ENCODE measurements at places on chromosomes 3 and 15.

- peak; percentile 39 for DNase-seq
These were observed 756 bp downstream of the CLPX start for GRCh38 chr15:65184305-65184867.

GRCh38 chr15:41661518-41662225 is 1.5 kb downstream of the MGA start:
- DNase-seq, result peak; percentile 77

DNA sequence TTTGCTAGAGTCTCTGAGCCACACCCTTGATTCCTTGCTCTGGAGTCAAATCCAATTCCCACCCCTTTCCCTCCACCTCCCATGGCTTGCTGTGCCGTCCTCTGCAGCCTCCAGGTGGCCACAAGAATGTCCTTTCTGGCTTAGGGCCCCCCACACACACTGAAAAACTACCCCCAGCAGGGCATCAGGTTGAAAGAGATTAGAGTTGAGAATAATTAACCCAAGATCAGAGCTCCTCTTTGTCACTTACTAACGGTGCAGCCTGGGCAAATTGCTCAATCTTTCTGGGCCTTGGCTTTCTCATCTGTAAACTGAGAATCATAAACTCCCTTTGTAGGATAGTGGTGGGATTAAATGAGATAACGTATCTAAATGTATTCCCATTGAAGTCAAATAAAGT is 78.5 kb downstream of the MRPL46 start:
- DNase-seq, result no peak

DNA sequence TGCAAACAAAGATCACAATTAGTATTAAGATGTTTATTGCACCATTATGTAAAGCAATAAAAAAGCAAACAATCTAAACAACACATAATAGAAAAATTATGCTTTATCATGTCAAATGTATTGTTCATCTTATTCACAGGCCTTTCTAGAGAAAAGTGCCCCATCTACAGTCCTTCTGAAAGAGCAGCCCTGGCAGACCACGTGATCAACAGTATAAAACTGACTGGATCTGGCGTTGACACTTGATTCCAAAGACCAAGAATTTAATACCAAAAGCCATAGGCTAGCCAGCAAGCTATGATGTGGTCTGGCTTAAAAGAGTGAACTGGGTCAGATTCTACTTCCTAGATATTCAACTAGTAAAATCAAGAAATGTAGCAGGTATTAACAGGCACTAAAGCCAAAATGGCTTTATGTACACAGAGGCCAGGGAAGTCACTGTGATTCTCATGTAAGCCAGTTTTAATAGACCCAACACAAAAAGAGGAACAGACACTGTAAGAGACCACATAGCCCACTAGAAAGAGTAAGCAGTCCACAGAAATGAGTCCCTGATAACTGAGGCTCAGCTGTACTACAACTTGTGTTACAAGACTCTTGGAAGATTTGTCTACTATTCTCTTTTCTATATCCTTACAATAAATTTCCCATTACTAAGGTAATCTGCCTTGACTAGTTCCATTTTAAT is 32.5 kb downstream of the DMXL2 start:
- no peak for DNase-seq

- DNase-seq, result no peak
These were observed 29.3 kb upstream of the SLCO3A1 start for GRCh38 chr15:91824256-91824655.

DNA sequence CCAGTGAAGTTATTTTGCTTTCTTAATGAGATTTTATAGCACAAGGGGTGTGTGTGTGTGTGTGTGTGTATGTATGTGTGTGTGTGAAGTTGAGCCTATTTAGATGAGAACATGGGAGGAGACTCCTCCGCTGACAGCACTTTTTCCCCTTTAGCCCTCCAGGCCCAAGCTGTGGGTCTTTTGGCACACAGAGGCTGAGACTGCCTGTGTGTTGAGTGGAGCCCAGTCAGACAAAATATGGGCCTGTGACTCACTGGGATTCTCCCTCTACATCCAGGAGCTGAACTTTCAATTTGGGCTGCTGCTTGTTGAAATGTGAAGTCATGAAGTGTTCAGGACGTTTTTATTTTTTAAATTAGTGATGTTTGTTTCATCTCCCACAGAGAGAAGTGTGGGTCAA is 108.0 kb downstream of the MFSD1 start:
- DNase-seq, result no peak

- DNase-seq, result no peak
These were observed 69.8 kb downstream of the TNFAIP8L3 start for GRCh38 chr15:51024735-51025453.

GRCh38 chr3:194268654-194269512 is 82.2 kb downstream of the CPN2 start:
- DNase-seq, result no peak

DNA sequence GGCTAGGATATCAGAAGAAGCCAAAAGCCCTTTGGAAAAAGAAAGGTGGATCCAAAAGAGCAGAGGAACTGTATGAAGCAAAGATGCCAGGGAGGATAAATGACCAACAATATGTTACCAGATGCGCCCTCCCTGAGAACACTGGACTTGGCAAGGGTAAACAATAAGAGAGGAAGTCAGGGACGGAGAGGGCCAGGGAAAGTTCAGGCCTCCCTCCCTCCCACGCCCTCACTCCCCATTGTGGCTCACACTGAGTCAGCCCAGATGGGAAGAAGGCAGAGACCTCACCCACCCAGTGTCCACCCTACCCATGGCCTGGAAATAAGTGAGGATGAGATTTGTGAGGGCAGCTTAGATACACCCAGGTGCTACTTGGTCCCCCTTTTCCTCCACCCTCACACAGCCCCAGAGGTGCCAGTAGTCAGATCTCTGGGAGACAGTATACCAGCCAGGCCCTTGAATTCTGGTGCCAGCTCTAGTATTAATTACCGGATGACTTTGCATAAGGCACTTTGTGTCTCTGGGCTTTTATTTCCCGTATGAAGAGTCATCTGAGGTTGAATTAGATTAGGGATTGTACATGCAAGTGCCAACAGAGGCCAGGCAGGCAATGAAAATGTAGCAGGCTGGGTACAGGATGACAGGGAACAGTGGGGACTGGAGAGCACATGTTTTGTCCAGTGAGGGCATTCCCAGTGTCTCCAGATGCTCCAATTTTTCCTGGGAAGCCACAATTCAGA is 35.1 kb upstream of the FRMD4B start:
- no peak for DNase-seq

- DNase-seq, result no peak
These were observed 40.8 kb downstream of the MGLL start for GRCh38 chr3:127781411-127782001.

GRCh38 chr3:158600787-158601186 is 29.8 kb downstream of the MLF1 start:
- DNase-seq, result no peak

DNA sequence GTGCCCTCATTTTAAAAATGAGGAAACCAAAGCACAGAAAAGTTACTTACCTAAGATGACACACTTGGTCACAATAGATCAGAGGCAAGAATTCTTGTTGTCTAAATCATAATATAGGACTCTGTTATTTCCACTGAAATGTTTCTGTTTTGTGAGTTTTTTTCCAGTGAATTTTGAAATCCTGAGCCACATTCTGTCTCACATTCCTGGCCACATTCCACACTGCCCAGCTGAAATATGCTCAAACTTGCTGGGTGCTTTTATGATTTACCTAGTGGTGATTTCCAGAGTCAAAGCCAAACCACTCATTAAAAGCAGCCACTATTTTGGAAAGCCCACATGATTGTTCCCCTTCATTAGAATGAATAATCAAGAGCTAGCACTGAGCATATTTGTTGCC is 82.3 kb upstream of the NPHP3 start:
- no peak for DNase-seq

DNA sequence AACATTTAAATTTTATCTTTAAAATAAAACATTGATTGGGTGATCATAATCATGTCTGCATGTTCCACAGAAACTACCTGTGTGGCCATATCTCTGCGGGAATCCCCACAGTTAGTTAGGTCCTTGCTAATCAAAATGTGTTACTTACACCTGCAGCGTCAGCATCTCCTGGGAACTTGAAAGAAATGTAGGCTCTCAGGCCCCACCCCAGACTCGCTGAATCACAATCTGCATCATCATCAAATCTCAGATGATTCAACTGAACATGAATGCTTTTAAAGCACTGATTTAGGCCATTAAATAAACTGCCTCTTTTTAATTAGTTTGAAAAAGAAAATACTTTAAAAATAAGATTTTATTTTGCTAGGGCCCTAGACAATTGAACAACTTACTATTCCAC is 577.8 kb downstream of the PYDC2 start:
- DNase-seq, result peak; percentile 46

GRCh38 chr3:146948186-146948585 is 343.0 kb upstream of the PLSCR5 start:
- no peak for DNase-seq

DNA sequence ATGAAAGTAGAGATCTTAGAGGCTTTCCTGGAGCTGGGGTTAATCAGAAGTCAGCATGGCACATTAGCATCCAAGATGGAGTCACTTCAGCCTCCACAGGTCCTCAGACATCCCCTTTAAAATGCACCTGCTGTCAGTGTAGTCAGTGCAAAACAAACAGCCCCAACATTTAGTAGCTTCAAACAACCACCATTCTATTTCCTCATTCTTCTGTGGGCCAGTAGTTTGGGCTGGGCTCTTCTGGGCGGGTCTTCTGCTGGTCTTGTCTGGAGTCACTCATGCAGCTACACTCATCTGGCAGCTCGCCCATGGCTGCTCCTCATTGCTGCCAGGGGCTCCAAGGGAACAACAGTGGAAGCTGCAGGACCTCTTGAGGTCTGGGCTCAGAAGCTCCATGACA is 99.9 kb downstream of the TLE3 start:
- peak; percentile 61 for DNase-seq

DNA sequence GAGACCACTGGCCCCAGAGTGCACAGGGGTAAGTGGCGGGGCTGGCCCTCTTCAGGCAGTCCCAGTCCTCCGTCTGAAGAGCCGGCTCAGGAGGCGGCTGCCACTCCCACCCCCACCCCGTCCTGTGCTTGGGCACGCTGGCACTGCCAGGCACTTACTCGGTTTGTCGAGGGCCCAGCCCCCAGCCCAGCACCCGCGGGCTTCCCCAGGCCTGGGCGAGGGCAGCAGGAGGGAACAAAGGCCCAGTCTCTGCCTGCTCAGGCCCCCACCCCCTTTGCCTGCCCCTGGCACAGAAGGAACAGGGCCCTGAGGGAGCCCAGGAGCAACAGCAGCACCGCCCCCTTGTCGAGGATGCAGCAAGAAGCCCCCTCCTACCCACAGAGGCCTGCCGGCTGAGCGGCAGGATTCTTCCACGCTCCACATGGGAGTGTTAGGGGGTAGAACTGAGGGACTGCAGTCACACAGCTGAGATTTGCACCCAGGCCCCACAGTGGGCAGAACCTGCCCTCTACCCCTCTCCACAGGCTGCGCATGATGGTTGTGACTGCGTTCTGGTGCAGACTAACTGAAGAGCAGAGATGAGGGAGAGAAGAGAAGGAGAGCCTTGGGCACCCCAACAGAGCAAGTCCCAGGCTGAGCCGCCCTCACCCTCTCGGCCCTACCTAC is 8.9 kb downstream of the DUSP7 start:
- peak; percentile 64 for DNase-seq

DNA sequence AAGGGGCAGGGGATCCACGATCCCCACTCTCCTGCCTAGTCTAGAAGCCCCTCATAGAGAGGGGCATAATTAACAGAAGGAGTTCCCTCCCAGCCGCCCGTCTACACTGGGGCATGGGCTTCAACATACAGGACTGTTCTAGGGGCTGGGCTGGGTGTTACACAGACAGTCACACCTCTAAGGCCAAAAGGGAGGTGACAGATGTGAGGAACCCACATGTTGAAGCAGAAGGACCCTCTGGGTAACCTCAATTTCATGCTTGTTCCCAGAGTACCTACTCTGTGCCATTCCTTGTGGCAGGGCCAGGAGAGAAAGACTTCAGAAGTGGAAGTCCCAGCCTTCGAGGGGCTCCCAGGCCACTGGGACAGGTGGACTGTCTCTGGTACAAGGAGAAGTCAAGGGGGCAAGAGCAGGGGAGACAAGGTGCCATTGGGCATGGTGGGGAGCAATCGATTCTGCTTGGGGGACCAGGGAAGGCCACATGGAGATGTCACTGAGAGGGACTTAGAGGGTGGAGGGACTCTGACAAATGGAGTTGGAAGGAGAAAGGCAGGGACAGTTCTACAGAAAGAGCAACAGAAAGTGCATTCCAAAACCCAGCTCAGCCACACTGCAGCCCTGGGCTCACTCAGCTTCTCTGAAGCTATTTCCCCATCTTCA is 71.3 kb downstream of the CPN2 start:
- DNase-seq, result no peak

DNA sequence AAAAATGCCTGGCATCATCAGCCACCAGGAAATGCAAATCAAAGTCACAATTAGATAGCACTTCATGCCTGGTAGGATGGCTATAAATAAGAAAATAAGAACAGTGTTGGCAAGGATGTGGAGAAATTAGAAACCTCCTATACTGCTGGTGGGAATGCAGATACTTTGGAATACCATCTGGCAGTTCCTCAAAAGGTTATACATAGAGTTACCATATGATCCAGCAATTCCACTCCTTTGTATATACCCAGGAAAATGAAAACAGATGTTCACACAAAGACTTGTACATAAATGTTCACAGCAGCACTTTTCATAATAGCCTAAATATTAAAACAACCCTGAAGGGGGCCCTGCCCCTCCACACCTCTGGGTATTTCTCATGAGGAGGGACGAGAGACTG is 13.7 kb downstream of the ACSBG1 start:
- no peak for DNase-seq

- DNase-seq, result peak; percentile 67
These were observed 609.1 kb upstream of the BCHE start for GRCh38 chr3:166446291-166446690.

- DNase-seq, result no peak
These were observed 71.7 kb downstream of the TMCO5A start for GRCh38 chr15:38005953-38006808.

DNA sequence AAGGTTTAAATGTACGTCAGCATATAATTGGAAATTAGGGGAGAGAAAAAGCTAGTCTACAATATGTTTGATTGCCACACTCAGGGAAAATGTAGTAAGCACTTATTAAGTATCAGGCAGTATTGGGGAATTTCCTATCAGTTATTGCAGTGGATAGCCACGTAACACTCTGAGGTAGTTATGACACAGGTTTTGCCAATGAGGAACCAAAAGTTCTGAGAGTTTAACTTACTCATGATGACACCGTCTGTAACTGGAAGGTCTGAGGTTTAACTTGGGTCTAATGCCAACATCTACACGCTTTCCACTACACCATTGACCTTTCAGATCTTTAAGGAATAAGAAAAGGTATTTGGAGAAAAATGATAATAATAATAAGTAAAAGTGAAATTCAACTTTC is 89.5 kb downstream of the ZMAT3 start:
- DNase-seq, result peak; percentile 28

GRCh38 chr15:71565006-71565405 is 245.3 kb upstream of the NR2E3 start:
- DNase-seq, result no peak

- no peak for DNase-seq
These were observed 118.6 kb upstream of the RNF7 start for GRCh38 chr3:141619450-141619849.

- DNase-seq, result no peak
These were observed 49.5 kb upstream of the PCSK6 start for GRCh38 chr15:101538996-101539395.

GRCh38 chr15:66563126-66563525 is 2.7 kb downstream of the LCTL start:
- no peak for DNase-seq

- DNase-seq, result no peak
These were observed 63.5 kb downstream of the TLNRD1 start for GRCh38 chr15:81064253-81064652.

Measured in PC-3 (cell line).